NK-92 treated with Interleukin-12 subunit alpha and Interleukin-12 subunit beta, amount 100 ng/mL, for 24 hours (cell line): ENCODE measurements at places on chromosomes 13 and 19.

DNA sequence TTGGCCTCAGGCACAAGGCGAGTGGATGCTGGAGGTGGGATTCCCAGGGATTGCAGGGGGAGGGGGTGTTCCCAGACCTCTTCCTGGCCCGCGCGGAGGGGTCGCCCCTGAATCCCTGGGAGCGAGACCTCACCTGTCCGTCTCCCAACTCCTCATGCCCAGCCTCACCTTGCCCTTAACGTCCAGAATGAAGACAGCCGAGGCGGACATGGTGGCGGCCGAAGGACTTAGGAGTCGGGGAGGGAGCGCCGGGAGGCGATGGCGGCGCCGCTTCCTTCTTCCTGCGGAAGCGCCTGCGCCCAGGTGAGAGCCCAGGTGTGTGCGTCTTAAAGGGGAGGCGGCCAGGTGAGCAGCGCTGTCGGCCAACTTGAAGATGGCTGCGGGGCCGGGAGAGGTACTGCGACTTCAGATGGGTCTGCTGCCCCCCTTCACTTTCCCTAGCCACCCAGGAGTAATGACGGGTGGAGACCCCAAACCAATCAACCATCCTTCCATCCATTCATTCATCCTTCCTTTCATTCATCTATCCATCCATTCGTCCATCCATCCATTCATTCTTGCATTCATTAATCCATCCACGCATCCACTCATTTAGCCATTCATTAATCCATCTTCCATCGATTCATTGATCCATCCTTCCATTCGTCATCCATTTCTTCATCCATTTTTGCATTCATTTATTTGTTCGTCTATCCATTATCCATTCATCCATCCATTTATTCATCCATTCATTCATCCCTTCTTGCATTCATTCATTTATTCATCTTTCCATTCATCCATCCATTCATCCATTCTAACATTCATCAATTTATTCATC lies at the start of gene AP1M2:
Gene AP1M2, minus strand, starts transcription at position 291 of the 817 bp plus-strand sequence. Its CDS starts 81 bp downstream, at position 210.
- DNase-seq = no peak

DNA sequence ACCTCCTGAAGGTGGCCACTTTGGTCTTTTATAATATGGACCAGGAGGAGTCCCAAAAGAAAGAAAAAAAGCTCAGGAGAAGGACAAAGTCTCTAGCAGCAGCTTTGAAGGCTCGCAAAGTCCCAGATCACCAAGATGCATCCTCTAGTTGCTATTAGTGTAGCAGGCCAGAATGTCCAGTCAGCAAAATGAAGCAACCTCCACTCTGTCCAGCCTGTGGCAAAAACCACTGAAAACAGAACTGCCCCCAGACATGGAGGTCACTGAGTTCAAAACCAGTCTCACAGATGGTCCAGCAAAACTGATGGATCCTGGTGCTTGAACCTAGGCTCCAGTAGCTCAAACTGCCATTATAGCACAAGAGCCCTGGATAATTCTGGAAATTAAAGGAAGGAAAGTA lies 10.4 kb downstream of the LILRB4 start:
- DNase-seq = no peak

DNA sequence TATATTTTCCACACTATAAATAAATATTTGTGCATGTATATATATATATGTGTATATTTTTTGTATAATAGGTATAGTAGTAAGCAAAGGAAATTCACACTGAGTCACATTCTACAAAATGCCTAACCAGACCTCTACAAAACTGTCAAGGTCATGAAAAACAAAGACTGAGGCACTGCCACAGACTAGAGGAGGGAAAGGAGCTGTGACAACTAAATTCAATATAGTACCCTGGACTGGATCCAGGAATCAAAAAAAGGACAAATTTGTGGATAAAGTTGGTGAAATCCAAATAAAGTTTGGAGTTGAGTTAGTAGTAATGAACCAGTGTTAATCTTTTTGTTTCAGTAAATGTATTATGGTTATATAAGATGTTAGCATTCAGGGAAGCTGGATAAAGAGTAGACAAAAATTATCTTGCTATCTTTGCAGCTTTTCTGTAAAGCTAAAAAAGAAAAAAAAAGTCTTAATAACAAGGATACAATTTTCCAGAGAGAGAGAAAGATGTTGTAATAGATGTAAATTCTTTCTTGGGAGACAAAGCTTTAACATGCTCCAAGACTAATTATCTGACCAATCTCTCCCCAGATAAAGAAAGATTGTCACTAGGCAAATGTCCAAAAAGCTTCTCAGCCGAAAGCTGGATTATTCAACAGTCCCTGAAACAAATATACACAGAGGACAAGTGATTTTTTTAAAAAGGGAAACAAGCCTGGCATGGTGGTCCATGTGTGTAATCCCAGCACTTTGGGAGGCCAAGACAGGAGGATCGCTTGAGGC lies 19.1 kb downstream of the SYDE1 start:
- no peak for DNase-seq

DNA sequence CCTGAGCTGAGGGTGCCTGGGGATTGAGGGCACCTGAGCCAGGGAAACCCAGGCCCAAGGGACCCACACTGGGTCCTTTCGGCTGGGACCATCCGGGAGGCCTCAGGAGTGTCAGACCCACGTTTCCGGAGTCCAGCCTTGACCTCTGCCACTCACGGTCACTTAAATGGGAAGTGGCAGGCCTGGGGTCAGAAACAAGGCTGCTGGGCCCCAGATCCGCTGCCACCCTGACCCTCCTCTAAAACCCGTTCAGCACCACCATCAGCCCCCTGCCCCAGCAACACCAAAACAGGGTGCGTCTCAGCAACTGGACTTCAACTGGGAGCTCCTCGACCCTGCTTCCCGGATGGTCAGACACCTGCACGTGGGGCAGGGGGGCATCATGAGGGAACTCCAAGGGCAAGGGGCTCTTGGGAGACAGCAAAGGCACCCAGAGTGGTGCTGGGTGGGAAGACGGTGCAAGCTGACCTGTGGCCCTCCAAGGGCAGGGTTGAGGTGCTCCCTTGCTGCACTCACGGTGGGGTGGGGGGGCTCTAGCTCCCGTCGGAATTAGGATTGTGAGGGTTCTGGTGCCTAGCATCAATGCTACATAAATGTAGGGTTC lies 1.2 kb upstream of the PLPP2 start:
- DNase-seq = no peak

GRCh38 chr13:67296511-67296910 lies 66.4 kb upstream of the PCDH9 start:
- DNase-seq = no peak

DNA sequence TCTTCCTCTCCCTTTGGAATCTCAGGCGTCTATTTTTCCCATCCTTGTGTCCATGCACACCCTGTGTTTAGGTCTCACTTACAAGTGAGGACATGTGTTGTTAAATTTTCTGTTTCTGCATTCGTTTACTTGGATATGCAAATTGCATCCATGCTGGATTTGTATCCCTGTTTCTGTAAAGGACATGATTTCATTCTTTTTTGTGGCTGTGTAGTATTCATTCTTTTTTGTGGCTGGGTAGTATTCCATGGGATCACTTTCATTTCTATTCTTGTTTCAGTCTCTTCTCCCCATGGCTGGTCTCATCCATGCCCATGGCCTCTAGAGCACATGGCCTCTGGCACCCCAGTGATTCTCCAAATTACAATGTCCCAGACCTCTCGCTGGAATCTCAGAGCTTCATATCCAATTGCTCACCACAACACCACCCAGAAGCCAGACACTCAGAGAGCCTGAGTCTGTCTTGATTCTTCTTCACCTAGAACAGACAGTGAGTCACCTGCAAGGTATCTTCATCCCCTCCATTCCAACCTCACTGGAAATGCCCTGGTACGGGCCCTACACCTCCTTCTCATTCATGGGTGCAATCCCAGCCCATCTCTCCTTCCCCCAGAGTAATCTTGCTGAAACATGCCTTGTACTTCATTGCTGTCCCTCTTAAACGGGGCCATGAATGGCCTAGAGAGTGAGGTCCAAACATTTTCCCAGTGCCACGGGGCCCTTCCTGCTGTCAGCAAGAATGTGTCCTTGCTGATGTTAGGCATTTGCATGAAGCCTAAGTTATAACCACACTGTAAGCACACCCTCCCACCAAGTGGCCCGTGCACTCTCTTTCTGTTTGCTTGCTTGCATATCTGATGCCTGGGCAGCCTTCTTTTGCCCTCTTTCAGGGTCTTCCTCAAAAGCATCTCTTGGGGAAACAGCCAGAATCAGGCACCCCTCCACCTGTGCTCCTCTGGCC lies 476.2 kb upstream of the TSHZ3 start:
- no peak for DNase-seq

DNA sequence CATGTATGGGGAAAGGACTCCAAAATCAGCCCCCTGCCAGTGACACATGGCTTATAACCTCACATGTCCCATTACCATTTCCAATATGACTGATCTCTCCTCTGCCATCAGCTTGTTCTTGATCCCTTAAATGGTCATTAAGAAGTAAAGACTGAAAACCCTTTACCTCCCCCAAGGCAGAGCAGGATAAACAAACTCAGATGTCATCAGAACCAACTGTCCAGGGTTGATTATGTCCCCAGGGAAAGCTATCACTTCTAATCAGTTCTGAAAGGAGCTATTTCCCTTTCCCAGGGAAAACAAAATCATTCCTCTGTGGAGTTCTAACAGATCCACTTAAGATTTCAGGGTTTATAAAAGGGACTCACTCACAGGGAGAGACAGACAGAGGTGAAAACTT lies 350.9 kb downstream of the SUCLA2 start:
- DNase-seq = no peak

DNA sequence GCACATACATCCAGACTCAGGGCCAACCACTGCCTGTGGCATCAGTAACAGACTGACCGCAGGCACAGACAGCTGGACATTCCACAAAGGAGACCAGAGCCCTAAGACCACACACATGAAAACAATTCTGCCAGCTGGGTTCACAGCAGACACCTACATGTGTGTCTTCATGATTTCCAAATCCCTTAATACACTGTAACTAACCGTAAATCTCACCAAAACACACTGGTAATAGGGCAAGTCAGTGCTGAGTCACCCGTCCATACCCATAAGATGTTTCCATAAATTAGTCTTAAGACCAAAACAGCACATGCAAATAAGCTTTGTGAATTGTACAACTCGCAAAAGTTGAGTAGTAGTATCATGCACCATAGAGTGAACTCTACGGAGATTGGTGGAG lies 65.4 kb downstream of the TUBGCP3 start:
- DNase-seq = no peak

- no peak for DNase-seq
Observed at GRCh38 chr13:52933547-52934210, 85.2 kb upstream of the PCDH8 start.

GRCh38 chr13:76438050-76438449 lies 448.2 kb downstream of the KCTD12 start:
- DNase-seq = no peak

- DNase-seq = no peak
Observed at GRCh38 chr19:46656541-46656940, 4.4 kb downstream of the DACT3 start.

GRCh38 chr13:109374609-109375200 lies 411.7 kb downstream of the IRS2 start:
- no peak for DNase-seq

- no peak for DNase-seq
Observed at GRCh38 chr13:64305246-64305645, 2889.6 kb upstream of the PCDH20 start.

DNA sequence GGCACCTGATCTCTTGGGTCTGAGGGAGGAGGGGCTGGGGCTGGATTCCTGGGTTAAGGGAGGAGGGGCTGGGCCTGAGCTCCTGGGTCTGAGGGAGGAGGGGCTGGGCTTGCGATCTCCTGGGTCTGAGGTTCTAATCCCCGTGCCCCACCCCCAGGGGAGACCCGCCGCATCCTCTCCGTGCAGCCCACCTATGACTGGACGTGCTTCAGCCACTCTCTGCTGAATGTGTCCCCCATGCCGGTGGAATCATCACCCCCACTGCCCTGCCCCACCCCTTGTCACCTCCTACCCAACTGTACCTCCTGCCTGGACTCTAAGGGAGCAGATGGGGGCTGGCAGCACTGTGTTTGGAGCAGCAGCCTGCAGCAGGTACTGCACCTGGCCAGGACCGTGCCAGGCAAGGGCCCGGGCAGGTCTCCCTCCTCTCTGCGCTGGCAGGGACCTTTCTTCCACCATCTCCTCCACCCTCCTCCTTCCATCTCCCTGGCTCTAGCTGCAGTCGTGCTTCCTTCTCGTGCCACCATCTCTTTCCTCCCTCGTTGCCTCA lies 27.1 kb downstream of the CNFN start:
- DNase-seq = no peak

DNA sequence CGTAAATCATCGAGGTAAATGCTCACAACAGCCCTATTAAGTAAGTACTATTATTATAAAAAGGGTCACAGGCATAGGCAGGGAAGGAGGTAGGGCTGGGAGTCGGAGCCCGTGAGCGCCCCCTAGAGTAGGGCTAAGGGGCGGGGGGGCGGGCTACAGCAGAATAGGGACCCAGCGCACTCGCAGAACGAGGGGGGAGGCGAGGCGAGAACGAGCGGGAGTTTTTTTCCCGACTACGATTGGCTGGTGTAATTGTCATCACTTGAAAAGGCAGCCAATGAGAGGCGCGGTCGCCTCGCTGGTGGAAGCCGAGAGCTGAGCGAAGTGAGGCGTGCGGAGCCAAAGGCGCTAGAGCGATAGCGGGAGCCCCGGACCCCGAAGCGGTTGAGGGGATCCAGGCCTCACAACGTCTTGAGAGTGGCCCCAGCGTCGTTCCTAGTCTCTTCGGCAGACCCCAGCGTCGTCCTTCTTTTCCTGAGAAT lies 24.2 kb downstream of the KEAP1 start:
- DNase-seq = no peak

DNA sequence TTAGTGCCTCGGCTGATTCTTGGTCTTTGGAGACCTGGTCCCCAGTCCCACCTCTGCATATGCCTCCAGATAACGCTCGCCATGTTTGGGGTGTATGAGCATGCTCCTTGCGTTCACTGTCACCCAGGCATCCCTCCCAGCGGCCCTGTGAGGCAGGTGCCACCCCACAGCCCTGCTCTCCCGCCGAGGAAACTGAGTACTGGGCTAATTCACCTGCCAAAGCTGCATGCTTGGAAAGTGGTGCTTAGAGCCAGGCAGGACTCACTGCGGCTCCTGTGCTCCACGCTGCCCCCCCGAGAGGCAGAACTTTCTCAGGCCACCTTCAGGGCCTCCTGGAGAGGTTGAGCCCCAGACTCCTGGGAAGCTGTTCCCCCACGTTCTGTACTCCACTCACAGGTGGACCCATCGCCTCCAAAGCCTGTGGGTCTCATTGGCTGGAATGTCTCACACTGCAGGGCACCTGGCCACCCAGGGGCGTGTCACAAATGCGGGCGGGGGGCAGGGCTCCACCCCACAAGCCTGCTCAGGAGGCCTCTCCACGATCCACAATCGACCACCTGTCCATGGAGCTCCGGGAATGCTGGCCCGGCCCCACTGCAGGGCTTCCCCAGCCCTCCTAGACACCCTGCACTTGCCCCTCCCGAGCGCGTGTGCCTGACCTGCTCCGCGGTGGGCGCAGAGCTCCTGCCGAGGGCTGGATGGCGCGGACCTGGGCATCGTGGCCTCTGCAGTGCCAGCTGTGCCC lies 64.6 kb downstream of the ATP11A start:
- no peak for DNase-seq

DNA sequence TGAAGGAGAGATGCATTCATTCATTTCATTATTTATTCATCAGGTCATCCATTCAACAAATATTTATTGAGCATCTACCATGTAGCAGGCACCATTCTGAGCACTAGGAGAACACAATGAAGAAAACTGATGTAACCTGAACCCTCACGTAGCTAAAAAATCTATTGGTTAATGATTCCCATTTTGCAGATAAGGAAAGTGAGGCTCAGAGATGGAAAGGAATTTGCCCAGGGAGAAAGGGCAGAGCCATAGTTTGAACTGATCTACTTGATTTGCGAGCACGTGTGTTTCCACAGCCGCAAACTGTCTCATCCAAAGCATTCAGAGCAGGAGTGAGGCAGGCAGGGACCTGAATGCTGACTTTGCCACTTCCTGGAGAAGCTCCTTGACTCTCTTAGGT lies 2.7 kb downstream of the KLK8 start:
- DNase-seq = no peak
